Dermis blood vessel endothelial cell (primary cell): ENCODE measurements at places on chromosomes 4 and X. TPM values are rescaled to one million over a fixed set of nuclear protein-coding genes. Genes with fewer than 3 reads are reported as not detected.

DNA sequence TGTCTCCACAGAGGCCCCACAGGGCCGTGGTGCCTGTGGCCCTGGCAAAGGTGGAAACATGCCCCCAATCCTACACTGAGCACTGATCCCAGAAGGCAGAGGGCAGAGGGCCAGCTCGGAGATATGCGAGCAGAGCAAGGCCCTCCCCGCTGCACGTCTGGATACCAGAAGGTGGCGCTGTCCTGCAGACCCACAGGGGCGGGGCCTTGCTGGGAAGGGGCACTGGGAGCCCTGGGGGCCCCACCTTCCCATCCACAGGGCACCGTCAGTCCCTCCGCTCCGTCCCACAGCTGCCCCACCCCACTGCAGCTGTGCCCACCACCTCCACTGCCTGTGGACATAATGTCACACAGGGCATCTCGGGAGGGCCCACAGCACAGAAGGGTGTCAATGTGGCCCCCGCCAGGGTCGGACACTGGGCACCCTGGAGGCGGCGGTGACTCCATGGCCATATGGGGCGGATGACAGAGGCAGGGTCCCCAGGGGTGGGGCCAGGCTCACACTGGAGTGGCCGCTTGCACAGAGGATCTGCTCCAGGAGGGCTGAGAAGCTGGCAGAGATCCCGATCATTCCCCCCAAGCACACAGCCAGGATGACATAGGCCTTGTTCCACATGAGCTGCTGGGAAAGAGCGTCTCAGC is 4.8 kb downstream of the SLC49A3 start:
- DNase-seq, result peak; percentile 85

DNA sequence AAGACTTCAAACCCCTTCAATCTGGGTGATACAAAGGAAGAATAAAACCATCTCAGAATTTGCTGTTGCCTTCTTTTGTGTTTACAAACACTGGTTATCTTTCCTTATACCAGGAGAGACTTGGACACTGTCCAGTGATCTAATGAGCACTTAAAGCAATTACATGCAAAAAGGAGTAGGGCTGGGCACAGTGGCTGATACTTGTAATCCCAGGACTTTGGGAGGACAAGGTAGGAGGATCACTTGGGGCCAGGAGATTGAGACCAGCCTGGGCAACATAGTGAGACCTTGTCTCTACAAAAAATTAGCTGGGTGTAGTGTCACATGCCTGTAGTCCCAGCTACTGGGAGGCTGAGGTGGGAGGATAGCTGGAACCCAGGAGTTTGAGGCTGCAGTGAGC is 95.7 kb upstream of the DRD5 start:
- no peak for DNase-seq

DNA sequence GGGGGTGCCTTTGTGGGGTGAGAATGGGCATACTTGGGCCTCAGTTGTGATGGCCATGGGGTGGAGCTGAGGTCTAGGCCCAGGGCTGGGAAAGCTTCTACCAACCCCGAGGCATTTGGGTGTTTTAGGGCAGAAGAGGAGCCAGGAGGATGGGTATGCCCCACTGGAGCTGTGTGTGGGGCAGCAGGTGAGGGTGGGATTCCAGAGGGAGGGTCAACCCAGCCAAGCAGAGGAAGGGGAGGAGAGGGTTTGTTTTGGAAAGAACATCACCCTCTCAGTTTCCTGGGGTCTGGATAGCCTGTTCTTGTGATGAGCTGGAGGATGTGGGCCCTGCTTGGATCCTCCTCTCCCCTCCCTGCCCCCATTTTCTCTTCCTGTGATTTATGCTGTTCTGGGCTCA is 620 bp downstream of the IL9R start:
- DNase-seq, result no peak

GRCh38 chr4:2433609-2434350 is 15.0 kb downstream of the CFAP99 start:
- DNase-seq, result no peak

DNA sequence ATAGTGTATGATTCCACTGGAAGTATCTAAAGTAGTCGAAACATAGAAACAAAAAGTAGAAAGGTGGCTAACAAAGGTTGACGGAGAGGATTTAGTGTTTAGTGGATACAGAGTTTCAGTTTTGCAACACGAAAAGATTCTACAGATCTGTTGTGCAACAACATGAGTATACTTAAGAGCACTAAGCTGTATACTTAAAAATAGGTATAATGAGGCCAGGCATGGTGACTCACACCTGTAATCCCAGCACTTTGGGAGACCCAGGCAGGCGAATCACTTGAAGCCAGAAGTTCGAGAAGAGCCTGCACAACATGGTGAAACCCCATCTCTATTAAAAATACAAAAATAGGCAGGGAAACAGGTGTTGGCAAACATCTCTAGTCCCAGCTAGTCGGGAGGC is 7.9 kb upstream of the ATRX start:
- no peak for DNase-seq

DNA sequence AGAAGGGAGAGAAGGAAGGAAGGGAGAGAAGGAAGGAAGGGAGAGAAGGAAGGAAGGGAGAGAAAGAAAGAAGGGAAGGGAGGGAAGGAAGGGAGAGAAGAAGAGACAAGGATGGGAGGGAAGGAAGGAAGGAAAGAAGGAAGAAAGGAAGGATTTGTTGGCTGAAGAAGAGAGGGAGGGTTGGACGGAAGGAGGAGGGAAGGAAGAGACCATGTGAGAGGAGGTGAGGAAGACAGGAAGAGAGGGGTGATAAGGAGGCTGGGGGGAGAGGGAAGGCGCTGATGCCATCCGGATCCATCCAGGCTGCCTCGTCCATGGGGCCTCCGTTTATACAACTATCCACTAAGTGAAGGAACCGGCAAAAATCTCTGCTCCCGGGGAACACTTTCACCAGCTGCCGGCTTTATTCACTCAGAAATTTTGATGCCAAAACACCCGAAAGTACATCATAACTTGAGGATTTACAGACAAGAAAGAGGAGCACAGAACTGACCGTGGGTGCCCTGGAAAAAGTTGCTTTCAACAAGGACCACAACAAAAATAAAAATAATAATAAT is 14.9 kb downstream of the DHRSX start:
- no peak for DNase-seq

DNA sequence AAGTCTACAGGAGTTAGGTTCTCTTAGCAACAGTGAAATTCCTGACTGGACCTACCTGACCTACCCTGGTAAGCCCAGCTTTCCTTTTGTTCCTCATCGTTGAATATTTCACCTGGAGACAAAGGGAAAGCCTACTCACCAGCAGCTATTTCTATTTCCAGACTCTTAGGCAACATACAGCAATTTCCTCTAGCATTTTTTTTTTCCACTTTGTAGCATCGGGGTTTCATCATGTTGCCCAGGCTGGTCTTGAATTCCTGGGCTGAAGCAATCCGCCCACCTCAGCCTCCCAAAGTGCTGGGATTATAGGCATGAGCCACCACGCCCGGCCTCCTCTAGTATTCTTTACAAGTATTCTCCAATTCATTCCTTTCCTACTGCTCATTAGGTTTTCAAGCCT is 6.8 kb upstream of the S100G start:
- DNase-seq, result no peak

DNA sequence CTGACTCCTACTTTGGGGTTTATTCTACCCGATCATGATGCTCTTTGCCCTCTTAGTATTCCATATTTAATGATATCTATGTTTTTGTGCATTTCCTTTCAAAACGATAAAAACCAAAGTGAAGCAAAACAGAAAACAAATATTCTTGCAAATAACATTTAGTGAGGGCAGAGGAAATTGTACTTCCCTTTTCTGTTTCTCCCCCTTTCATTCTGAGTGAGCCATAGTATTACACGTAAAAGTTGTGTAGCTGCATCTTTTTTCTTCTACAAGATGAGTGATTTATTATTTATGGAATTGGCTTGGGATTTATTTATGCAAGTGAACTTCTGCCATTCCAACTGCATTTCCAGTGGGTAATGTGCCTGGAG is 109.9 kb downstream of the AFF2 start:
- DNase-seq, result no peak

DNA sequence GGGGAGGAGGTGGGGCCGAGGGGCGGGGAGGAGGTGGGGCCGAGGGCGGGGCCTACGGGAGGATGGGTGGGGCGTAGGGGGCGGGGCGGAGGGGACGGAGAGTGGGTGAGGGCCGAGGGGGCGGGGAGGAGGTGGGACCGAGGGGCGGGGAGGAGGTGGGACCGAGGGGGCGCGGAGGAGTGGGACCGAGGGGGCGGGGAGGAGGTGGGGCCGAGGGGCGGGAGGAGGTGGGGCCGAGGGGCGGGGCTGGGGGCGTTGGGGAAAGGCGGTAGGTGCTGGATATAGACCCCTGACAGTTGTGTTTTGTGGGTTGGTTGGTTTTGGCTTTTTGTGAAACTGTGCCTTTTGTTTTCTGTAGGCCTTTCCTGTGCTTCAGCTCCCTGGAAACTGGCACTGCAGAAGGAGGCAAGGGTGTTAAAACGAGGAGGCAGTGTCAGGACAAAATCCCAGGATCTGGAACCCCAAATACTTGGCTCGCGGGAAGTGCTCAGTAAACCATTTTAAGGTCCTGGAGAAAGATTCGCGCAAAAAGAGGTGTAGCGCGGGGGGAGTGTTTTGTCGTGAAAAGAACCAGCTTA is 580 bp upstream of the MMGT1 start:
- peak; percentile 80 for DNase-seq

DNA sequence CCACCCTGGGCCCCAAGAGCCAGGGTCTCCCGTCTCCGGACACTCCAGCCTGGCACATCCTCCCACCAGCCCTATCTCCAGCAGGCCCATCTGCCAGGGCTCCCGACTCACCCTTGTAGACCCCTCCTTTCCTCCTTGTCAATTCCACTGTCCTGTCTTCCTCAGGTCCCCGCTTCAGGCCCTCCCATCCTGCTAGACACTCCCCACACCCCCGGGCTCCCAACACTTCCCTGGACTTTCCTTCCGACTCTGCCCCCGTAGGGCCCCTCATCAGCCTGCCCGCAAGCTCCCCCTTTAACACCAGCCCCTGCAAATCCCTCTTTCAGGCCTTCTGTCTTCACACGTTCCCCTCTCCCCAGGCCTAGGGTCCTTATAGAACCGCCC is 1.1 kb downstream of the PRAF2 start:
- DNase-seq, result no peak

GRCh38 chrX:11426712-11427452 is 133.7 kb downstream of the AMELX start:
- DNase-seq, result no peak

- peak; percentile 15 for DNase-seq
Observed at GRCh38 chrX:53684415-53685192, 1.9 kb downstream of the HUWE1 start.

- peak; percentile 51 for DNase-seq
Observed at GRCh38 chrX:97026406-97026805, 142.7 kb downstream of the RPA4 start.

DNA sequence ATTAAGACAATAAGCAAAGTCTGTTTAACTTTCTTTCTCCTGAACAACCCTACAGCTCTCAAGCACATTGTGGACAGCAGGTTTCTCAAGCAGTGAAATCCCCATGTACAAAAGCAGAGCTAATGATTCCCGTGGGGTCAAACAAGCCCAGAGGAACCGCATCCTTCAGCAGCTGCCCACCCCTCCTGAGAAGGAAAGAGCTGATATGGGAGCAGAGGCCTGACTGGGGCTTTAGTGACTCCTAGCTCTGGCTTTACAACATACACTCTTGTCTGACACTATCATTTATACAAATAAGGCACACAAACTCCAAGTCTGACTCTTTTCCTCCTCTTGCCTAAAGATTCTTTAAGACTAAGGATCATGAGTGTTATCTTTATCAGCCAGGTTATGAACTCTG is 32.8 kb downstream of the HDAC8 start:
- DNase-seq, result no peak

DNA sequence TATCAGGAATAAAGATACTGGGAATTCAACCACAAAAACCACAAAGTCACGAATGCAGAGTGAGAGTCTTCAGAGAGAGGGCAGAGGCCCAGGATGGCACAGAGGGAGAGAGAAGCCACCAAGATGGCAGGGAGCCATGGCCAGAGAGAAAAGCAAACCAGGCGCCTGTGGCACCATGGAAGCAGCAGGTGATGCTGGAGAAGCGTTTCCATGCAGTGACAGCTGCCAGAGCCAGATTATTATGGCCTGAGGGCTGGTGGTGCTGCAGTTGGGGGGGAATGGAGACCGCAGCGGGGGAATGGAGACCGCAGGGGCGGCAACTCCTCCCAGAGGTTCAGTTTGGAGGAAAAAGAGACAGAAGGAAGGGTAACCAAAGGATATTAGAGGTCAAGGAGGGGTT is 5.8 kb downstream of the TAFAZZIN start:
- DNase-seq, result no peak

PLRG1 gene
- total RNA-seq, result 70.3 and 124 TPM in 2 replicates

IL9R gene
- total RNA-seq, result not detected in 2 replicates

PRSS12 gene
- total RNA-seq, result 0.17 and 8.2 TPM in 2 replicates

IQSEC2 gene
- total RNA-seq, result 1.8 and 3.9 TPM in 2 replicates

EGF gene
- under 0.01 and 1.0 TPM in 2 replicates for total RNA-seq

TLR2 gene
- 0.51 and 1.9 TPM in 2 replicates for total RNA-seq

TNIP3 gene
- 0.17 and 0.28 TPM in 2 replicates for total RNA-seq

KCND1 gene
- total RNA-seq, result 0.34 and 0.79 TPM in 2 replicates

UGT2A1 gene
- under 0.01 and 0.05 TPM in 2 replicates for total RNA-seq

COL25A1 gene
- 0.14 and 0.68 TPM in 2 replicates for total RNA-seq

FAM184B gene
- not detected in 2 replicates for total RNA-seq

LIMCH1 gene
- total RNA-seq, result 44.5 and 53.8 TPM in 2 replicates

RAPGEF2 gene
- 91.4 and 101 TPM in 2 replicates for total RNA-seq
